NCI-H1417 treated with DMSO at 0.1 percent for 48 hours (cell line): ENCODE measurements at places on chromosomes 5 and 9.

GRCh38 chr9:79768194-79768593 lies 196.4 kb downstream of the TLE4 start:
- DNase-seq, result no peak

DNA sequence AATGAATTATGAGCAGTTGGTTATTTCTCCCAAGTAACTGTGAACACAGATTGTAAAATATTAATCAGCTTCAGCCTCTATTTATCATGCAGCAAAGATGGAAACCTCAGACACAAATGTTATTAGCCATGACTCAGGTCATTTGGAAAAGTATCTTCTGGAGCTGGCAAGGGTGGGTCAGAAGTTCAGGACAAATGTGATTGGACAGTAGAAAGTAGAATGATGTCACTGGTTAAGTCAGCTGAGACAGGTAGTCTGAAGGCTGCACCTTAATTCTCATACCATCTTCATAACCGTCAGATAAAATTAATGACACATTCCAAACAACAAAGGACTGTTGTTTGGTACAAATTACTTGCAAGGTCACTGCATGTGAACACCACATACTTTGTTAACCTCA lies 140.2 kb downstream of the EMB start:
- no peak for DNase-seq

GRCh38 chr5:159971038-159971437 lies 37.9 kb upstream of the TTC1 start:
- no peak for DNase-seq

GRCh38 chr5:147821766-147822165 lies 9.7 kb downstream of the SPINK1 start:
- no peak for DNase-seq

- DNase-seq, result no peak
Measured at GRCh38 chr5:171189442-171189841, 119.6 kb upstream of the TLX3 start.

- no peak for DNase-seq
Measured at GRCh38 chr5:123717139-123717538, 205.2 kb downstream of the CSNK1G3 start.

DNA sequence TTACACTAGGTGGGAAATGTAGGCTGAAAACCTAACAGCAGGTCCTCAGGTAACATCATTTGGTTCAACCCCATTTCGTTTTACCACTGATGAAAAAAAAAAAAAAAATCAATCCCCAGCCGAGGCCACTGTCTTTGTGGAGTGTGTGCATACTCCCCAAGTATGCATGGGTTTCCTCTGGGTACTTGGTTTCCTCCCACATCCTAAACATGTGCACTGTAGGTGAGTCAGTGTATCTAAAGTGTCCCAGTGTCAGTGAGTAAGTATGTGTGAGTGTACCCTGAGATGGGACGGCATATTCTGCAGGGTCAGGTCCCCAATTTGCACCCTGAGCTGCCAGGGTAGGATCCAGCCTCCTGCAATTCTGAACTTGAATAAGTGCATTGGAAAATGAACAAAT lies 966.5 kb upstream of the DMAC1 start:
- no peak for DNase-seq

DNA sequence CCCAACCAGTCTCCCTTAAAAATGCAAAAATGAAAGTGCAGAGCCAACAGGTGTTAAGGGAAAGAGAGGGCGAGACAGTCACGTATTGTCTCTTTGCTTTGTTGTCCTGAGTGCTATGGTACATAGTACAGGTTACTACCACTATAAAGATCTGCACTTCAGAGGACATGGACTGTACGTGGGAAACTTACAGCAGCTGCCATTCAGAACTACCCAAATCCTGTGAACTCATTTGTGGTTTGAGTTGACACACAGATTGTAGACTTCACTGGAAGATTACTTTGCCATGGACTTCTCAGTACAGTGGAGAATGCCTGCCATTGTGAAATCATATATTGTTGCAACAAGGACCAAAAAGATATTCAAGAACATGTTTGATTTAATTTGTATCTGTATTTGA lies 34.8 kb downstream of the FBXO38 start:
- DNase-seq, result no peak

DNA sequence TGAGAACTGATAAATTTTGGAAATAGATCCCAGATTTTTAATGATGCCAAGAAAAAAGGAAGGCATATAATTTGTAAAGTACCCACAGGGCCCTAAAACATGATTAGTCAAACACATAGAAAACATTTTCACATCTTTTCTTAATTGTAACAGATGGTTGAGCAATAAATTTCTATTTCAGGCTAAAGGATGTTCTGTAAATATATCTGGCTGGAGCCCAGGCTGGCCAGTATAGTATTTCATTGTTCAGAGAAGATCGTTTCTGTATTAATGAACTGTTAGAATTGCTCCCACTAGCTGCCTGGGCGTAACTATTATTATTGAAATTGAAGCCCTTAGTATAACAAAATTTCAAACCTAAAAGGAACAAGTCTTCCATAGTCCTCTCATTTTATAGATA lies 105.3 kb upstream of the SMC2 start:
- DNase-seq, result no peak

- no peak for DNase-seq
Measured at GRCh38 chr5:178486239-178486641, 104.0 kb downstream of the COL23A1 start.

DNA sequence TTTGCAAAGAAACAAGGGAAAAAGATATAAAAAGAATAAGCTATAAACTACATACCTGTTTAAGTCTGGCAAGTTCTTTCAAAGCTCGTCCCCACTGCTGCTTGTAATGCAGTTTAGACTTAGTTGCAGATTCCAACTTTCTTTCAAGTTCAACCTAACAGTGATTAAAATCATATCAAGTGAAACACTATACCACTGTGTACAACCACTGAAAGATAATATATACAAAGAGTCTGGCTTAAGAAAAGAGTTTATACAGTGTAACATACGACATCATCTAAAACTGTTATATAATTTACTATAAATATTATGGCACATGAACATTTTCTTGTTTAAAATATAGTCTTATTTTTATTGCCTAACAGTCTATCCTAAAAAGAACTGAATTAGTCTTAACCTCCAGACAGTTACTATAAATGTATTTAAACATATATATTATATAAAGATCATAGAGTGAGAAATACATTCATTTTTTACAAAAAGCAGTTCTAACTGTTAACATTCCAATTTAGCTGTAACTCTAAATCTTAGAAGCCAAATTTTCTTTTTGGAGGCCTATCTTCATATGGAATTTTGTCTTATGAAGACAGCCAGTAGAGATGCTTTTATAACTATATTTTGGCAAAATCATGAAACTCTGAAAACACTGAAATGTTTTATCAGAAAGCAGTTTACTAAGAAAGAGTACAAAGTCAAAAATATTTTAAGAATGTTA lies 58.6 kb downstream of the CEP120 start:
- DNase-seq, result no peak

- no peak for DNase-seq
Measured at GRCh38 chr9:93577078-93577974, 942 bp downstream of the PHF2 start.

GRCh38 chr9:93864032-93864431 lies 91.1 kb downstream of the BARX1 start:
- DNase-seq, result no peak

GRCh38 chr9:79012561-79012960 lies 559.2 kb upstream of the TLE4 start:
- no peak for DNase-seq

- no peak for DNase-seq
Measured at GRCh38 chr5:28328681-28329080, 1290.3 kb upstream of the CDH9 start.

DNA sequence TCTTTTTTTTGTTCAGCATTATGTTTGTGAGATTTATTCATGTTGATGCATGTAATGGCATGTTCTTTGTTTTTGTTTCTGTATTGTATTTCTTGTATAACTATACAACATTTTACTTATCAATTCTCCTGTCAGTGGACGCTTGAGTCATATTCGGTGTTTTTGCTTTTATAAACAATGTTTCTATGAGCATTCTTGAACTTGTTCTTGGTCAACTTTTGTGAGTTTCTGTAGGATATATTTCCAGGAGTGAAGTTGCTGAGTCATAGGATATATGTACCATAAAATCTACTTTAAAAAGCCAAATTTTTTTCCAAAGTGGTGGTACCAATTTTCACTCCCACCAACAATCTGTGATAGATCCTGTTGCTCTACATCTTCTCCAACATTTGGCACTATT lies 104.8 kb downstream of the VCAN start:
- DNase-seq, result no peak

GRCh38 chr9:14306672-14307660 lies 7.0 kb downstream of the NFIB start:
- DNase-seq, result no peak

- no peak for DNase-seq
Measured at GRCh38 chr9:18297056-18297841, 176.7 kb upstream of the ADAMTSL1 start.

DNA sequence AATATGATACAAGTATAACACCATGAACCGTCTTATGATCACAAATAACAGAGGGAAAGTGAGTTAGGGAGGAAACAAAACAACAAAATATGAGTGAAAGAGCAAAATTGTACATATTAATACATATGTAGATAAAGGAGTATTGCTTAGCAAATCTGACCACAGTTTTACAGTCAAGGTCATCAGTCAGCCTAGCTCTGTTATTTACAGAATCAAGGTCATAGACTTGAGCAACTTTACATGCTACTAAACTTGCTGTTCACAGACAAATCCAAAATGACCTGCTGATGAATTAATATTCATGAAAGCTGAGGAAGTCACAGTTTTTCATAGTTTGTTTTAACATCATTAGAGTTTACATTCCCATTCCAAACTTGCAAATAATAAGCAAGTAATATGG lies 1387.7 kb upstream of the ACO1 start:
- no peak for DNase-seq

GRCh38 chr5:177501874-177502678 lies 4.7 kb upstream of the PDLIM7 start:
- no peak for DNase-seq

DNA sequence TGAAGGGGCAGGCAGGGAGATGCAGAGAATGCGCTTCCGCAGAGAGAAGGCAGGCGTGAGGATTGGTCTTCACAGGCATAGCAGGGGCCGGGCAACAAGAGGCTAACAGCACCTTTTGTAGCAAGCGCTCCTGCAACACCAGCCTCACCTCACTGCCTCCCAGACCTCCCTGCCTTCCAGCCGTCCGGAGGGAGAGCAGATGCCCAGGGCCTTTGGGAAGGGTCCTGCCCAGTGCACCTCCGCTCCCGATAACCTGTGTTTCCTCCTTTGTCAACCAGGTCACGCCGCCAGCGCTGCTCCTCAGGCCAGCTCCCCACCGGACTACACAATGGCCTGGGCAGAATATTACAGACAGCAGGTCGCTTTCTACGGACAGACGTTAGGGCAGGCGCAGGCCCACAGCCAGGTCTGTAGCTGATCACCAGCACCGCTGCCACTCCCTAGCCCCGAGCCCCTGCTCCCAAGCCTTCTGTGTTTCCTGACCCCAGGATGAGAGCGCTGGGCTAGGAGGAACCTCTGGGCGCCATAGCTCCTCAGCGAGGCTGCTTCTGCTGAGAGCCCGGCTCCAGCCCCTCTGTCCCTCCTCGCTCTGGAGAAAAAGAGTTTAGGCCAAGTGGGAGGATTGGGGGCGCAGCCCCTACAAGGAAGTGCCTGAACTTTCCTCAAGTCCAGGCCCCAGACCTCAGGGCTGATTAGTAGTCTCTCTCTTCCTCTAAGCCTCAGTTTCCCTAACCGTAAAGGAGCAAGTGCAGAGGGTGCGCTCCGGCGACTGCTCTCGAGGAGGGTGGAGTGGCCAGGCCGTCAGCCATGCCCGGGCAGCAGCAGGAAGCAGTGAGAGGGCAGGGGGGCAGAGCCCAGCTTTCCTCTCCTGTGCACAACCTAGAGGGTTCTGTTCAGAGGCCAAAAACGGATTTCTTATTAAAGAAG lies 28.4 kb upstream of the PRDM12 start:
- no peak for DNase-seq

GRCh38 chr9:91036356-91036755 lies 234.7 kb downstream of the SYK start:
- DNase-seq, result no peak
